ENCODE measurements at places on chromosomes 6 and 20. TPM values are rescaled to one million over a fixed set of nuclear protein-coding genes. Genes with fewer than 3 reads are reported as not detected.

The TFAP2D gene
- polyA plus RNA-seq: not detected

The SPATS1 gene
- polyA plus RNA-seq: not detected

The OARD1 gene
- polyA plus RNA-seq: 20.0 TPM

The LINC00237 gene
- polyA plus RNA-seq: 0.09 TPM

The KHDC1L gene
- not detected for polyA plus RNA-seq

The POM121L2 gene
- polyA plus RNA-seq: not detected

Data from muscle of leg (tissue), 16 donors.